ENCODE measurements at places on chromosomes 2 and 18.

DNA sequence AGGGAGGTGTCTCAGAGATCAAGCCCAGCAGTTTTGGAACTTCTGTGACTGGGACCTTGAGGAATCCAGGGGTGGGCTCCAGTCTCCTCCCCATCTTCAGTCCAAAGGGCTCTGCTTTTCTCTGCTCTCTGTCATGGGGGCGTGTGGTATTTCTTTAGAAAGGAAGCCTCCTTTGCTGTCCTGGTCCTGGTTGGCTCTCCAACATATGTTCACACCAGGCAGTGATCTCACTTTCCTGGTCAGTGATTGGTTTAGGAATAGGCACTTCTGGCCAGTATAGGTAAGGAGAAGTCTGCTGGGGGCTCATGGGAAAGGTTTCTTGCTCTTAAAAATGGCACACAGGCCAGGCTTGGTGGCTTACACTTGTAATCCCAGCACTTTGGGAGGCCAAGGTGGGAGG is 115.5 kb upstream of the HAAO start:
- no peak for DNase-seq

DNA sequence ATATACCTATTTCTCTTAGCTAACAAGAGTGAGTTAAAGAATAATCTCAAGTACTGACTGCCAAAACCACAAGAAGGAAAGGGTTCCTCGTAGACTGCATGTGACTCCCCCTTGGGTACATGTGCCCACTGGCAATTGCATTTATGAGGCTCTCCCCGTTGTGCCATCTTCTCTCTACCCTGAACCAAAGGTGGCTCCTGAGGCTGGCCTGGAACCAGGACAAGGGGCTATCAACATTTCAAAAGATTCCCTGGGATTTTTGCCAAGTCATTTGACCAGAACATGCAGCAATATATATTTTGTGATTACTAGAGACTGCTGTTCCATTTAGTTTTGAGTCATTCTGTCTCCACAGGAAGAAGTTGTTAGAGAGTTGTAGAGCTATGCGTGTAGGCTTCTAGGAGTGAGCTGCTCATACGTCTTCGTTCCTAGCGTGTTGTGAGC is 45.8 kb downstream of the LAMA3 start:
- DNase-seq: no peak

DNA sequence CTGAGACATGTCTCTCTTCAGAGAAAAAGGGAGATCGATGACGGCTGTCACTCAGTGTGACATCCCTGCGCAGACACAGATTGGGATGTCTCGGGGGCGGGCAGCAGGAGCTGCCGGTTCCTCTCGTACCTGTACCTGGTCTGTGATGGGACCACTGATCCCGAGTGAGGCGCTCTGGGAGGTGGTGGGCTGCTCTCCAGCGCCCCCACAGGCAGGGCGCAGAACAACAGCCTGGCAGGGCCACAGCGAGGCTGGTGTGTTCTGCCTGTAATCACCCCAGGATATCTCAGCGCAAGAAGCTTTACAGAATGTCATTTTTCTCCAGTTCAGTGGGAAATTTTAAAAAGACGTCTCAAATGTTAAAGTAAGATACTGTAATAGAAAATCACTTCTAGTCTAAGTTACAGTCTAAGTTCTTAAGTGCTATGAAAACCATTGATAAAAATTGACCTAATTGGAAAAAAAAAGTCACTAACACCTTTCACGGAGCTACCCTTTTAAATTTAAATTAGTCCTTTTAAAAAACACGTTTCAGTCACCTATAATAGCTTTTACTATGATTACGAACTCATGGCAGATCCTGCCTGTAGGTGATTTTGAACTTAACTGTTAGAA is 189.8 kb downstream of the SNTG2 start:
- DNase-seq: peak; percentile 63

DNA sequence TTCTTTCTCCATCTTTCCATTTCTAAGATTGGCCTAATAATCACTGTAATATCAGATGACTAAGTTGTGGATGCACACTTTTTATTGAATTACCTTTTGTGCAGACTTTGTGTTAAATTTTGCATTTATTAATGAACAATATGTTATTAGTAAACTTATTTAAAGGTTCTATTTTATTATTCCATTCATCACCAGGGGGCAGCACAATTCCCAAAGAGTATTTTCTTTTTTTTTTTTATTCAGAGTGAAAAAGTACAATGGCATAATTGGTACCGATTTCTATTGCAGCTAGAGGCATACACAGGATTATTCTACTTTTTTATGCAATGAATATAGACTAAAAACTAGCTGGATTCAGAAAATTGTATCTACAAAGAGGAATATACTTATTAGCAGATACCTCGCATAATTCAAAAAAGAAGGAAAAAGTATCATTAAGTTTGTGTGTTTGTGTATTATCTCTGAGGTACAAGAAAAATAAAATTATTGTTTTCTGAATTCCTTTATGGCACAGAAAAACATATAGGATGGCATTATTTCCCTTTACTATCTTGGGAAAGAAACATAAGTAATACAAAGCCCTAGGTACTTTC is 390.6 kb downstream of the ERBB4 start:
- DNase-seq: no peak

DNA sequence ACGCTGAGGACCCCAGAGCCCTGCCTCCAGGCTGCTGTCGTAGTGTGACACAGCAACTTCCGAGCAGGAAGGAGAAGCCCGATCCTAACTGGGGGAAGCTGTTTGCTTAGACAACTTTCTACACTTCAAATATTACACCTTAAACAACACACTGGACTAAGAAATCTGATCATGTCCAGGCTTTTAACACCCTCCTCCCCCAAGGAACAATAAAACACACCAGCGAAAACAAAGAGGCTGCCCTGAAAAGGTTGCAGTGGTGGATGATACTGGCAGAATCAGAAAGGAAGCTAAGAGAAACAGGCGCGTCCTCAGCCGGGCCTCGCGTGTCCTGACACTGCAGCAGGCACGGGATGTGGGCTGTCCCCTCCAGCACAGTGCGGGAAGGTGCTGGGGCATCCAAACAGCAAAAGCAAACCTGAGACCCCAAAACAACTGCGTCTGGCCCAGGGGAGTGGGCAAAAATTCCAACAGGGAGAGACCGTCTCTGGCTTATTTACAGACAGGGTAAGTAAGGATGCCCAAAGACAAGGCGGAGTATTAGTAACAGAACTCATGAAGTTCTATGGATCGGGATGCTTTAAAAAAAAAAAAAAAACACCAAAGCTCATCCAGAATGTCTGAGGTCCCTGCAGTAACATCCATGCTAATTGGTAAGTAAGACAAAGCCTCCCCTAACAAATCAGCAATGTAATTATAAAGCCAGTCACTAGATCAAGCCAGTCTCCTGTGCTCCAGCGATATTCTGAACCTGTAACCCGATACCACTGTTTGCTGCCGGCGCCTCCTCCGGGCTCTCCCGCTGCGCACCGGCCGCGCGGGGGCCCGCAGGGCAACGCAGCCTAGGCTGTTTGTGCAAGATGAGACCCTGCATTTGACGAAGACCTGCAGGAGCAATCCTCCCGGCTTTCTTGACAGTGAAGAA is 9.0 kb downstream of the SERTAD2 start:
- DNase-seq: peak; percentile 49

DNA sequence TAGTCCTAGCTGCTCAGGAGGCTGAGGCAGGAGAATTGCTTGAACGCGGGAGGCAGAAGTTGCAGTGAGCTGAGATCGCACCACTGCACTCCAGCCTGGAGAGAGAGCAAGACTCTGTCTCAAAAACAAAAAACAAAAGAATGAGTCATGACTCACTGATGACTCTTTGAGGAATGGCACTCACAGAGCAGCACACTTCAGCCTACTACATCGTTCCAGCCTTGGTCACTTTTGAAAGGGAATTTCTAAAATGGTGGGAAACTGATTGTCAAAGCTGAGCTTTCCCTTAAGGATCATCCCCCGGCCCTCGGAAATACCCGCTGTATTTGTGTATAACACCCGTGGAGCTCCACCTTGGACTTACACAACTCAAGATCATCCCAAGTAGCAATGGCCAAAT is 217.3 kb upstream of the HS6ST1 start:
- no peak for DNase-seq

All from activated T-cell treated with anti-CD3 and anti-CD28 coated beads, Interleukin-2, amount 50 U/mL, for 1 hour (primary cell).